Brain (organoid and tissue), 16 donors: ENCODE measurements at places on chromosomes 1 and 21. TPM values are rescaled to one million over a fixed set of nuclear protein-coding genes. Genes with fewer than 3 reads are reported as not detected.

Gene SLC25A34
- 3.9 TPM for polyA plus RNA-seq

- no peak for DNase-seq
These were observed 170.7 kb downstream of the DHRS3 start for GRCh38 chr1:12447307-12447706.

DNA sequence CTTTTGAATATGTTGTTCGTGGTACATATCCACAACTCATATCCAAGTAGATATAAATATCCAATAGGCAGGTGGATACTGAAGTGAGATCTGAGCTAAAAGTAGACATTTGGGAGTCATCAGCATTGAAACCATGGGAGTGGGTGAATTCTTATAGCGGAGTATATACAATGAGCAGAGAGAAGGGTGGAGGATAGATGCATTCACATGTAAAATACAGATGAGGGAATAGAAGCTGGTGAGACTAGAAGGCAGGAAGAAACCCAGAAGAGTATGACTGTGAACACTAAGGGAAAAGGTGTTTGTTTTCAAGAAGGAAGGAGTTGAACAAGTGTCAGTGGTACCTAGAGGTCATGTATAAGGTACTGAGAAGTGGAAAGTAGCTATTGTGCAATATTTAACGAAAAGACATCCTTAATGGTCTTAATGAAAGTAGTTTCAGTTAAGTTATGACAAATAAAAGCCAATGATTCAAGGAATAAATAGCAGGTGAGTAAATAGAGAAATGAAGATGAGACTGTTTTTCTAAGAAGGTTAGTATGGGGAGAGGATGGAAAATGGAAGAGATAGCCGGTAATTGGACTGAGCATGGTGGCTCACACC, 181.6 kb upstream of the CACYBP start:
- DNase-seq, result no peak

- DNase-seq, result no peak
These were observed 132.7 kb downstream of the NTNG1 start for GRCh38 chr1:107273515-107273914.

DNA sequence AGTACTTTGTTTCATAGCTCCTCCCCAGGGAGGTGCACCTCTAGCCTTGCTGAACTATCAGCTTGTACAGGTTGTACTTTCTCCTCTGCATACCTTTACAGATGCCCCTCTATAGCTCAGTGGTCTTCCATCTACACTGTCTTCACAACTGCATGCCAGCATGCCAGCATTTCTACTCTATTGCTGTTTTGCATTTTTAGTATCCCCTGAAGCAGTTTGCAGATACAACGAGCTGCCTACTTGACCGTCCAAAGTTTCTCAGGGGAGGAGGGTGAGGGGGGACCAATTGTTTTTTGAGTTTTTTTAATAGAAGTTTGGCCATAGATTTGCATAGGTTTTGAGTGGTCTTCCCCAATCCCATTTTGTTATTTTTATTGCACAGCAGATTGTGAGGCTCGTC, 27.6 kb upstream of the CTH start:
- no peak for DNase-seq

- no peak for DNase-seq
These were observed 614.6 kb upstream of the PLXNA2 start for GRCh38 chr1:208858738-208859137.

DNA sequence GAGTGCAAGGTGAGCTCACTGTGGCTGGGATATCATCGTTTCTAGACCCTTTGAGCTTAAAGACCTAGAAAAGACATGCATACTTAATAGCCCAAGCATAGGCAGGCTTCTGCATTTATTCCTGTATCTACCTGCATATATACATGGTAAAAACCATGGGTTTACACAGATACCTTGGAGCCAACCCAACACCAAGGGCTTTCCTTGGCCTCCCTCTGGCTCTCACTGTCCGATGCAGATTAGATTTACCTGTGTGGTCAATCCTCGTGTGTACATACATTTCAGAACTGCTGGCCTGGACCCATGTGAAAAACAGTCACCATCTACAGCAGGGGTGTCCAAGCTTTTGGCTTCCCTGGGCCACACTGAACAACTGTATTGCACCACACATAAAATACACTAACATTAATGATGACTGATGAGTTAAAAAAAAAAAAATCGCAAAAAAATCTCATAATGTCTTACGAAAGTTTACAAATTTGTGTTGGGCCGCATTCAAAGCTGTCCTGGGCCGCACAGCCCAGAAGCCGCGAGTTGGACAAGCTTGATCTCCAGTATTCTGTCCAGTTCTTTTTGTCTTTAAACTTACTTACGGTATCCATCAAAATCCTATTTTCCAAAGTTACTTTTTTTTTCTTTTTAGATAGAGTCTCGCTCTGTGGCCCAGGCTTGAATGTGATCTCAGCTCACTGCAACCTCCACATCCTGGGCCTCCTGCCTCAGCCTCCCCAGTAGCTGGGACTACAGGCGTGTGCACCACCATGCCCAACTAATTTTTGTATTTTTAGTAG, 43.5 kb downstream of the WDR4 start:
- DNase-seq, result no peak

- no peak for DNase-seq
These were observed 80.2 kb downstream of the VPS13D start for GRCh38 chr1:12309783-12310742.

DNA sequence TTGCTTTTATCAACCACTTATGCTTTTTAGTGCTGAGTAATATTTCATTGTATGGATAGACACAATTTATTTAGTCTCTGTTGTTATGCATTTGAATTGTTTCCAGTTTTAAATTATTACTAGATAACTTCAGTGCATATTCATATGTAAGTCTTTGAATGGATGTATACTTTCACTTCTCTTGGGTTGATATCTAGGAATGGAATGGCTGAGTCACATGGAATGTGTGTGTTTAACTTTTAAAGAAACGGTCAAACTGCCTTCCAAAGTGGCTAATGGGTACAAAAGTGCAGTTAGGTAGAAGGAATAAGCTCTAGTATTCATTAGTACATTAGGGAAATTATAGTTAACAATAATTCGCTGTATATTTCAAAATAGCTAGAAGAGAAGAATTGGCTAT, 82.4 kb downstream of the NPHS2 start:
- DNase-seq, result no peak
